ENCODE measurements at places on chromosomes 3 and 15. TPM values are rescaled to one million over a fixed set of nuclear protein-coding genes. Genes with fewer than 3 reads are reported as not detected.

GRCh38 chr3:117997201-117998049 lies 1037.2 kb downstream of the IGSF11 start:
- DNase-seq, result peak; percentile 57

DNA sequence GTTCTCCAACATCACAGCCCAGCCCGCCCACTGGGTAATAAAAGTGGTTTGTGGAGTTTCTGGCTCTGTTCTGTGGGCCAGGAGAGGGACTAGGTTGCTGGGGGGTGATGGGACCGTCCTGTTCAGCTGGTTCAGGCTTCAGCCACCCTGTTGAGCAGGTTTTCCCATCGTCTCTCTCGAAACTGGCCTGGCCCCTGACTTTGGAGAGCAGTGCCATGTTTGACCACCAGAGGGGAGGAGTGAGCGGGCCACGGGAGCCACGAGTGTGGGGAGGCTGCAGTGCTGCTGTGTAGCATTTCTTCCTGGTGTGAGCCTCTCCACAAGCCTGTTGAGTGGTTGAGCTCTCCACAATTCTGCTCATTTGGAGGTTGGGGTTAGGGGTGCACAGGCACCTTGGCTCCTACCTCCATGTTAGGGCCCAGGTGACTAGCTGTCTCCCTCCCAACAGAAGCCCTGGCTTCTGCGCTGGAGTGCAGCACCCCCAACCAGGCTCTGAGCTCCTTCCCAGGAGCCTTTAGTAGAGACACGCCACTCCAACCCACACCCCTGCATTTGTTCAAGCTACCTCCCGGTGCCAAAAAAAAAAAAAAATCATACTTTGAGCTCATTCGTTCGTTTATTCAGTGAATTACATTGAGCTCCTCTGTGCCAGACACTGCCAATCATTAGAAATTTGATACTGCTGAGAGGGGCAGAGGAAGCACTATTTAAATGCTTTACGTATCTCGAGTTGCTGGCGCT lies 13.9 kb downstream of the SPINT1 start:
- peak; percentile 63 for DNase-seq

- DNase-seq, result no peak
These were observed 32.6 kb downstream of the LINS1 start for GRCh38 chr15:100569391-100569790.

- no peak for DNase-seq
These were observed 1.9 kb downstream of the SPG11 start for GRCh38 chr15:44661576-44661975.

DNA sequence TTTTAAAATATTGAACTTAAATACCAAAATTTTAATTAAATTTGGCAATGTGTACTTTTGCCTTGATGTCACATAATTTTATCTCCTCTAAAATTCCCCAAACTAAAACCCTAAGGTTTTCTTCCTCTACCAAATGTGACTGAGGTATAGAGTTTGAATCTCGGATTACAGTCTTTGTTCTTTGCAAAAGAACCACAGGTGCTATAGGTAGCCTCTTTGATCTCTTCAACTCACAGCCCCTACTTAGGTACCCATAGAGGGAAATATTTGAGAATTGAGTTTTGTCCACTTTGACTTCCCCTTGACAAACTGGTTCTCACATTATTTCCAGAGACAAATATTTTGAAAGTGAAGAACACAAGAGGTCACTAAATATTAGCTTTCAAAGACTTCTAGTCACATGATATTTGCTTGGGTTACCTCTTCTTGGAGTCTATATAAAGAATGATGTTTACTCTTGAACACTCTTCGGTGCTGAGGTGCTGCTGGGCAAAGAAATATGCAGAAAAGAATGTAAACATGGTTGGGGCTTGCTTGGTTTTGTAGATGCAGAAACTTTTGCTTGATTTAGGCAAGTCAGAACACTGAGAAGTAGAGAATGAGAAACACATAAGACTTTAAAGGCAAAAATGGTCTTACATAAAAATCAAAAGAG lies 120.8 kb upstream of the MCTP2 start:
- DNase-seq, result no peak

The GOLGA6L7 gene
- not detected for total RNA-seq
